ENCODE measurements at places on chromosomes 16 and 17. TPM values are rescaled to one million over a fixed set of nuclear protein-coding genes. Genes with fewer than 3 reads are reported as not detected.

DNA sequence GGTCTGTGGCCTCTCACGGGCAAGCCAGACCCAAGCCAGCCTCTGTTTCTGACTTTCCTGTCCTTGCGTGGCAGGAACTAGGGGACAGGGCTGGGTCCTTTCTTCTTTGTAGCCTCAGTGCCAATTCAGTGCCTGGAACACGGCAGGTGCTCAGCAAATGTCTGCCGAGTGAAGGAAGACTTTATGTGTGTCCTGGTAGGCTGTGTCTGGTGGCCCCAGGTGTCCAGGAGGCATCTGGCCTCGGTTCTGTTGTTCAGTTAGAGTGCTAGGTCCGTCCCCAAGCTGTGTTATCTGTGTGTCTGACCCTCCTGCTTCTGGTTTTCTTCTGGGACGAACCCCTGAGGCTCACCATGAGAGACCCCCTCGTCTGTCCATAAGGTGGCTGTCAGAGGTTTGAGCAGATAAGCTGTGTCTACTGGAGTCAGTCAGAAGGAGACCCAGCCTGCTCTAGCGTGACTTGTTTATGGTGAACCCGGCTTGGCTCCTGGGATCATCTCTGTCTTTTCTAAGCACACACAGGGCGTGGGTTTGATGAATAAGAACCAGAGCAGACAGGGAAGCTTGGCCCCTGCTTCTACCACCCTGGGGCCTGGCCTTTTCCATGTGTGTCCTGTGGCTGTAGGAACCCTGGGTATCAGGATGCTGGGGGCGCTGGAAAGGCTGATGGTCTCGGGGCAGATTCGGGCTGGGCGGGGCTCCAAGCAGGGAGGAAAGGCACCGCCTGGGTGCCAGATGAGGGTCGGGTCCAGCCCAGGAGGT lies 39.3 kb downstream of the ENGASE start:
- DNase-seq = no peak

Gene RAB34
- total RNA-seq = 10.4 TPM

Gene DPEP3
- total RNA-seq = 0.12 TPM

- DNase-seq = no peak
These were observed 22.2 kb downstream of the CLEC19A start for GRCh38 chr16:19307587-19308241.

DNA sequence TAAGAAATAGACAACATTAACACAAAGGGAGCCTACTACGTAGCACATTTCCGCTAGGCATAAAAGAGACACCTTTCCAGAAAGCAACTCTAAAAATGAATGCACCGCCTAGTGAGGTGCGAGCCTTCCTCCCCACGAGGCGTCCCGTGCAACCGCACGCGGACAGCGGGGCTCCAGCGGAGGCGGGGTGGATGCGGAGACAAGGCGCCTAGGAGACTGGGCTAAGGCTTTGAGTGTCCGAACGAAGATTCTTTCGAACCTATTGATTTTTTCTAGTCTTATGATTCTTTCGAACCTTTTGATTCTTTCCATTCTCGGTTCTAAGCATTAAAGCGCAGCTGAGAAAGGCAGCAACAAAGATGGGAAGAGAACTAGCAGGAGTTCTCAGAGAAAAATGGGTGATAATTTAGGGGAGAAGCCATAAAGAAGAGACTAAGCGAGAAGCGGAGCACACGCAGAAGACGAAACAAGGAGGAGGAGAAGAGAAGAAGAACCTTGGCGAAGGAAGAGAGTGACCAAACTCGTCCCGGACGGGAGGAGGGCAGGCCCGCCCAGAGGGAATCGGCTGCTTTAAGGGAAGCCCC lies 394 bp upstream of the CPD start:
- DNase-seq = peak; percentile 69

Gene TMEM235
- total RNA-seq = not detected

GRCh38 chr16:75461575-75461974 lies 2.9 kb downstream of the TMEM170A start:
- DNase-seq = no peak

- DNase-seq = no peak
These were observed 2.9 kb upstream of the EPX start for GRCh38 chr17:58189436-58190146.

- DNase-seq = no peak
These were observed 49.5 kb downstream of the FOXK2 start for GRCh38 chr17:82568997-82569393.

DNA sequence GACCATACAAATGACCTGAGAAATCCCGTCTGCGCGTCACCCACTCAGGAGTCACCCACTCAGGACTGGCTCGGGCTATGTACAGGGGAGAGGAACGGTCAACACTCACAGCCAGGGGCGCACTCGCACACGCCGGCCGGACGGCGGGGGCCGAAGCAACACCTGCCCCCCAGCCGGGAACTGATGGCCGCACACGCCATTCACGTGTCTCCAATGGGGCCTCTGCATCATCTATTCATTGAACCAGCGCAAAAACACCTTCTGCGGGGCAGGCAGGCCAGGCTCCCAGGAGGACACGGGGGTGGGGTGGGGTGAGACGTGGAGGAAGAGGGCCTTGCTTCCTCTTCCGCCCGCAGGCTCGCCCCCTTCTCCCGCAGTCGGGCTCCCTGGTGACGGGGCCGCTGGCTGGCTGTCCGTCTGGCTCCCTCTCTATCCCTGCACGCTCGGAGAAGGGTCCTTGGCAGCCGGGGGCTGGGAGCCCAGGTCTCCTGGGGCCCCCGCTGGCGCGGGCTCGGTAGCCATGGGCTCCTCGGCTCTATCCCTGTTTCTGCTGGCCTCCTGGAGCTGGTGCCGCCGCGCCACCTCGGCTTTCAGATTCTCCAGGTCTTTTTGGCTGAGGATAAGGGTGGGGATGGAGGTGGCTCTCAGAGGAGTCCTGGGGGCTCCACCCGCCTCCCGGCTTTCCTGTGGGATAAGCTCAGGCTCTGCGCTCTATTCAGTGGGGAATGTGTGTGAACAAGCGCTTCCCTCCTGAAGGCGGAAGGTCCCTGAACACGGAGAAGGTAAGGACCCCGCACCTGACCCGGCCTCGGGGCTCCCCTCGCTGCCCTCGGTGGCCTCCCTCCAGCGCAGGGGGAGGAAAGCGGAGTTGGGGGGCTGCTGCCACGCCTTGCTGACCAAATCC lies 21.1 kb downstream of the CLUH start:
- DNase-seq = no peak

DNA sequence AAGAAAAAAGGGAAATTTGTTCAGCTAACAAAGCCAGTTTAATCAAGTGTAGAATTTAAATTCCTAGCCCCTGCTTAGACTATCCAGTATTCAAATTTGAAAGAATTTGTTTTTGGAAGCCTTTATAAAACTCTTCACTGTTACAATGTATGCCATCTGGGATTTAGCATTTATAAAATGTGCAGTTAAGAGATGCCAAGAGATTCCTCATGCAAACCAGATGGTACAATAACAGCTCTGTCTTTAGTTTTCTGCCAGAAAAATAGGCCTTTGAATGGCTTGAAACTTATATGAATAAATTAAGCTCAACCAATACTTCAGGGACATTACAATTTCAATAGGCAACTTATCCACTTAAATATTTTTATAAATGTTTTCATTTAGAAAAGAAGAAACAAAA lies 6.8 kb upstream of the ANKS4B start:
- DNase-seq = no peak

Gene ACSM2A
- total RNA-seq = 0.49 TPM

Gene KRT24
- total RNA-seq = not detected

Gene CACNG1
- total RNA-seq = not detected

DNA sequence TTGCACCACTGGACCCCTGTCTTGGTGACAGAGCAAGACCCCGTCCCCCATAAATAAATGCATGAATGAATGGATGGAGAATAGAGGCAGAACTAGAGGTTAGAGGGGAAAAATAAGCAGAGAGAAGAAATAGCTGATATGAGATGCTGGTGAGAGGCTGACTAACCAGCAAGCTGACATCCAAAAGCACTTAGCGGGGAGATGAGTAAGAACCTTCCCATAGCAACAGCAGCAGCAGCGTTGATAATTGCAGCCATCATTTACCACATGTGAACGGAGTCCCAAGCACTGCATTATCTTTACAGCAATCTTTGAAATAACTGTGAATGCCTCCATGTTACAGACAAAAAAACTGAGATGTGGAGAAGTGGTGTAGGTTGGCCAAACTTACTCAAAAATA lies 777.3 kb upstream of the EEF2KMT start:
- no peak for DNase-seq

- DNase-seq = no peak
These were observed 84.2 kb downstream of the KCNJ12 start for GRCh38 chr17:21460358-21460757.

GRCh38 chr16:69561901-69562300 lies 3.9 kb upstream of the NFAT5 start:
- no peak for DNase-seq

GRCh38 chr17:40490289-40490853 lies 11.1 kb downstream of the TNS4 start:
- DNase-seq = peak; percentile 42

GRCh38 chr17:74890554-74890953 lies 2.9 kb downstream of the FADS6 start:
- no peak for DNase-seq

Gene NPIPB4
- total RNA-seq = 211 TPM

DNA sequence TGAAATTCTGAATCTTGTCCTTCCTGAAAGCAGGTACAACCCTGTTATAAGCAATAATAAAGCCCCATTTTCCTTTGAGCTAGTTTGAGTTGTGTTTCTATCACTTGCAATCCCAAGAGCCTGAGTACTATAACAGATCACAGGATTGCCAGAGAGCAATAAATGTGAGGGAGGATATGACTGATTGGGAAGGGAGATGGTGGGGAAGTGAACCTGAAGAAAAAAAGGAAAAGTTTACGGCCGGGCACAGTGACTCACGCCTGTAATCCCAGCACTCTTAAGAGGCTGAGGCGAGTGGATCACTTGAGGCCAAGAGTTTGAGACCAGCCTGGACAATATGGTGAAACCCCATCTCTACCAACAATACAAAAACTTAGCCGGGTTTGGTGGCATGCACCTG lies 80.4 kb downstream of the COX10 start:
- no peak for DNase-seq

DNA sequence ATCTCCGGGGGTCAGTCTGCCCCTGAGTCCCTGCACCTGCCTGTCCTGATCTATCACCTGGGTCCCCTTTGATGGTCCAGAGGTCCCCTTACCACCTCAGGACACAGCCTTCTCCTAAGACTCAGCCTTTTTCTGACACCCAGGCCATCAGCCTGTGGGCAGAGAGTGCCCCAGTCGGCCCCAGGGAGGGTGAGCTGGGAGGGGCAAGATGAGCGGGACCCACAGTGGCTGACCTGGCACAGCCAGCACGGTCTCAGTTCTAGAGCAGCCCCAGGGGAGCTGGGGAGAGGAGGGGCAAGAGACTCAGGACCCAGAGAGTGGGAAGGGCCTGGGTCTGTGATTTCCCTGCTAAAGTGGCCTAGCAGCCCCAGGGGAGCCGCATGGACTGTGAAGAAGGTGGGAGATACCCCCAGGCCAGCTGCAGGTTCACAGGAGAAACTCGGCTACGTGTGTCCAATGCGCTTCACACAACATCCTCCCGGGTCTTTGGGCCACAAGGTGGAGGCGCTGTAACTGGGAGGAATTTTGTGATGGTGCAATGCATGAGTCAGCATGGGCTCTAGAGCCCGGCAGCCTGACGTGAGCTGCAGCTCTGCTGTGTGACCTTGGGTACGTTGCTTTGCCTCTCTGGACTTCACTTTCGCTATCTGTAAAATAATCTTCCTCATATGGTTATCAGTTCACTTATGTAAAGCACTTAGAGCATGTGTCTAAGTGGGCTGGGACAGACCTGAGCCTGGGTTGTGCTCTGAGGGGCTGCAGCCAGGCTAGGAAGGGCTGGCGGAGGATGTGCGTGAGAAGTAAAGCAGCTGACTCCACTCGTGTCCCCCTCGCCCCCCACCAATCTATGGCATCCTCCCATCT lies 67.2 kb upstream of the LHX1 start:
- no peak for DNase-seq

GRCh38 chr16:50207652-50208051 lies 54.5 kb downstream of the TENT4B start:
- no peak for DNase-seq

DNA sequence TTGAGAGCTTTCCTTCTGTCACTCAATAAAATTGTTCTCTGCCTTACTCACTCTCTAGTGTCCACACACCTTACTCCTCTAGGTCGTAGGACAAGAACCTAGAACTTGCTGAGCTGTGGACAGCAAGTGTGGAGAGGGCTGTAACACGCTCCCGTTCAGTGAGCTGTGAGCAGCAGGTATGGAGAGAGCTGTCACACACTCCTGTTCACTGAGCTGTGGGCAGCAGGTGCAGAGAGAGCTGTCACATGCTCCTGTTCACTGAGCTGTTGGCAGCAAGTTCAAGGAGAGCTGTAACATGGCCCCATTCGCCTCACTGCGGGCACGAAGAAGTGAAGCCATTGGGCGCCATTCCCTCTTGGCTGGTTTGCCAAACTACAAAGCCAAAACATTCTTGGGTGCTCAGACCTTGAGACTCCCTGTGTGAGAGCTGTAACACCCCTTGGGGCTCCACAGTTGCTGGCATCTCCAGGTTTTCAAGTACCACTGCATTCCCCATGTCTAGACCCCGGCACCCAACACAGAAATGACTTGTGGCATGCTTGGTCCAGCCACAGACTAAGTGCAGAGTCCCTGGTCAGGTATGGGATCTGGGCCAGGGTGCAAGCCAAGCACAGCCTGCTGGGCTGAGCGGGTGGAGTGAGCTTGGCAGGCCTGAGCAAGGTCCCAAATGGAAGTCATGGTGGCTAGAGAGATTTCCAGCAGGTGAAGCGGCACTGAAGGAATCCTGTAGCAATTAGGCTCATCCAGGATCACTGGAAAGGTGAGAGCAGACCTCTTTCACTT lies 608.0 kb upstream of the CDH8 start:
- DNase-seq = no peak

DNA sequence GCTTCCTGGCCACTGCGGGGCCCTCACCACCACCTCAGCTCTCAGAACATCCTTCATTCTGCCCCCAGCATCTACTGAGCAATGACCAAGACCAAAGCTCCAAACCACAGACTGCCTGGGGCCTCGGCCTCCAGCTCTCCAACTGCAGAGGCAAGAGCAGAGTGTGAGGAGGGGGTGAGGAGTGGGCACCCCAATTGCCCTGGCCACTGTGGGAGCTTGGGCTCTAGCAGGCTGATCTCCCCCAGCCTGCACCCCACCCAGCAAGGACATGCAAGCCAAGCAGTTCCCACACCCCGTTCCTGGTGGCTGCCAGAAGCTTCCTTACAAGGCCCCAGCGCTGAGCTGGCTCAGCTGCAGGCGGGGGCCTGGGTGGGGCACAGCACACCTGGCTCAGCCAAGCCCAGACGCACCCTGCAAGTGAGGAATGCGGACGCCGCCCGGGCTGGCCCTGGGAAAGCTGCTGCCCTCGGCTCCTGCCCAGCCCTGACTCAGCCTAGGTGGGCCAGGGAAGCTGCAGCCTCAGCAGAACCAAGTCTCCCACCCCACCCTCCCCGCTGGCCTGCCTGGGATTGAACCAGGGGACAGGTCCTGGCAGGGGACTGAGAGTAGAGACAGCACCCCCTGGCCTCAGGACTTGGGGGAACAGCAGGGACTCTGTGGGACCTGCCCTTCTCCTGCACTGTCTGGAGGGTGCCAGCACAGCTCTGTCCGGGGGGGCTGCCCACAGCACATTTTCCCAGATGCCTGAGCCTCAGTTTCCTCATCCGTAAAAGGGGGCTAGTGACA lies 29.7 kb upstream of the KRT17 start:
- DNase-seq = no peak

GRCh38 chr16:58306327-58306726 lies 11.5 kb upstream of the PRSS54 start:
- peak; percentile 43 for DNase-seq

GRCh38 chr17:58136669-58137279 lies 11.4 kb upstream of the OR4D1 start:
- no peak for DNase-seq
